GM20000 (cell line): ENCODE measurements at places on chromosomes 3 and 15.

DNA sequence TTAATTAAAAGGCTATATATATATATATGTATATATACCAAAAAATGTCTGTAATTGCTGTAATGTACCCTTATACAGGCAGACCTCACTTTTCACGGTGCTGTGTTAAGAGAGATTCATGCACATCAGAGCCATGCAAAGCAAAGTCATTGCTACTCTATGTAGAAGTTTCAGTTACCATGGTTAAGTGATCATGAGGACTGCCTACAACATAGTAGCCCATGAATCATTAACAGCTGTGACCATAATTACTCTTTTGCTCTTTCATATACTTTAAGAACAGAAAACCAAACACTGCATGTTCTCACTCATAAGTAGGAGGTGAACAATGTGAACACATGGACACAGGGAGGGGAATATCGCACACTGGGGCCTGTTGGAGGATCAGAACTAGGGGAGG lies 225.3 kb upstream of the EPHA3 start:
- no peak for DNase-seq

DNA sequence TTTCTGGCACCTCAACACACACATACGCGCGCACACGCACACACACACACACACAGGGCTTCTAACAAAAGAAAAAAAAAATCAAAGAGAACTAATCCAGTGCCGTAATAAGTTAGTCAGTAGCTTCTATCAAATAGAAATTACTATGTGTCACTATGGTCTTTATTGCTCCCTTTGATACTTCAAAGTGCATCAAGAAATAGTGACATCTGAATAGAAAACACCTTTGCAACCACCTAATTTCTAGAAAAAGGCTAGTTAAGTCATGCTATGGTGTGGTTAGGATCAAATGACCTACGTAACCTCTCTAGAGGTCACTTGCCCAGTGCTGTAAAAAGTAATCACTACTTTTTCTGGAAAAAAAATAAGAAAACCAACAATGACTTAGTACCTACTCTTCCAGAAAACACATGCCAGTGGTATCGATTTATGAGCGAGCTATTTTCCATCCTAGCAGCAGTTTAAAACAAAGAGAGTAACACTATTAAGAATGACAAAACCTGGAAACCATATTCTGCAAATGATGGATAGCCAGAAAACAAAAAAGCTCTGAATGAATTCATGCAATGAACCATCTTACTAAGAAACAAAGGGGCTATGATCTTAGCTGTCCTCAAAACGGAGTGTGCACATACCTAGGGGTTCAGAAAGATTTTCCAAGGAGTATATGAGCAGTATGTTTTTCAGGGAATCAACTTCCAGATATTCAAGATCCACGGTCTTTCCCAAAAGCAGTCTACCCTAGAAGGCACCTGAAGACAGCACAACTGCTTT lies 6.8 kb downstream of the AVEN start:
- DNase-seq = no peak

DNA sequence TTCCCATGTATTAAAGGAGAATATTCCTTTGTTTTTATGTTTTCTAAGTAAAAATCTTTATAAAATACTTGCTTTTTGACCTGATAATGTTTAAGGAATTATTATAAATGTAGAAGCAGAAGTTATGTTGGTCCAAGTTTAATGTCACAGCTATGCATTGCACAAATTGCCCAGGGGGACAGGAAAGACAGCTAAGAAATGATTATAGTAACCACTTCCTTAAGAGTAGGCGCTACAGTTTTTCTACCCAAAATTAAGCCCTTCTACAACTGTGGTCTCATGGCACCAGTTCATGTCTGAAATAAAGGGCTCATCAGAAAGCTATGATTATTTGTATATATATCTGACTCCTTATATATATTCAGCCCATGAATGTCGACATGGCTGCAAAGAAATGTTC lies 176.4 kb downstream of the GBE1 start:
- DNase-seq = no peak

DNA sequence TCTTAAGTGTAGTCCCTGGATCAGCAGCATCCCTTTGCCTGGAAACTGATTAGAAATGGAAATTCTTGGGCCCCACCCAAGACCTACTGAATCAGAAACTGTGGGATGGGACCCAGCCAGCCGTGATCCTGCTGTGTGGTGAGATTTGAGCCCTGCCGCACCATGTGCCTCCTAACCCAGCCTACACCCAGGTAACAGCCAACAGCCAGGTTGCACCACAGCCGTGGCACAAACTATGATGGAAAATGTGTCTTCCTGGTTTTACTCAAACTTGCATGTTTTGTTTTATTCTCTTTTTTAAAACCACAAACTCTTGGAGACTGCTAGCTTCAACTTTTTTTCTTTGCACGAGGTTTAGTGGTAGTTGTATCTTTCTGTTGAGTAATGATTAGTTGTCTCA lies 2.6 kb downstream of the LIMD1 start:
- no peak for DNase-seq

GRCh38 chr3:195061756-195062655 lies 209.0 kb downstream of the XXYLT1 start:
- DNase-seq = no peak

DNA sequence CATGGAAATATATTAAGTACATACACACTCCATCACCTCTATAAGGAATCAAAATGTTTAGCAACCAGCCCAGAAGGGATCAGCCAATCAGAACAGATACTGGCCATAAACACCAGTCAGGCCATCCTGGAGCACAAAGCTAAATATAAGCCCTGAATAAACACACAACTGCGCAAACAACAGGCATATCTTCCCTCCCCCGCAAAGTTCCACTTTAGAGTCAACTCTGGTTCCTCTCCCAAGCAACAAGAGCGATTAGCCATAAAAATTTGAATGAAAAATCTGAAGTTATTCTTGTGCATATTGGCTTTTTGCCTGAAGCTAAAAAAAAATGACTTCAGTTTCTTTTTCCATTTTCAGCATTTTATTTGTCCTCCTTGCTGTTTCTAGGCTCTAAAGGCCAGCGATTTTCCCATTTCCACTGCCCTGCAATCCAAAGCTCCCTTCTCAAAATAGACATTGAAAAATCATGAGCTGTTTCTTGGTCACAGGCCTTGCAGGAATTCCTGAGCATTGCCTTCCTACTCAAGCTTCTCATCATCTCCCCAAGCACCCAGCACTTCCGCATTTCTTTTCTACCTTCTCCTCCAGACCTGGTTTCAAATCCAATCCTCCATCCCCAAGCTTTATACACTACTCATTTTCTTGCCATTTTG lies 247.9 kb downstream of the ZMAT3 start:
- no peak for DNase-seq

- no peak for DNase-seq
These were observed 115.3 kb downstream of the MEGF11 start for GRCh38 chr15:66138096-66138783.

- no peak for DNase-seq
These were observed 16.2 kb downstream of the SLC6A6 start for GRCh38 chr3:14418296-14419250.

DNA sequence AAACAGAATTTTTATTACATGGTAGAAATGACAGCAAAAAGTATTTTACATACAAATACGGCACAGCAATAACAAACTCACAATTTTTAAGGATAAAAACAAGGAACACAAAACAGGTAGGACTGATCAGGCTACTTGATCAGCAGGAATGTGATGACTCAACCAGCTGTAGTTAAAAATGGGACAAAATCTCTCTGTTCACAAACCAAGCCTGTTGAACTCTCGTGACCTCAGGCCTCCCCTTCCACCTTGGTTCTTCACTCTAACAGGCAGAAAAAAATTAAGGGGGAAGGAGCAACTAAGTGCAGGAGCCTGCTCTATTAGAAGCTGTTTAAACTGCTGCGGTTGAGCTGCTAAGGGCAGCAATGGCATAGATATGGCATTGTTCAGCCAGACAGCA lies 18.7 kb downstream of the FBXL22 start:
- DNase-seq = no peak

DNA sequence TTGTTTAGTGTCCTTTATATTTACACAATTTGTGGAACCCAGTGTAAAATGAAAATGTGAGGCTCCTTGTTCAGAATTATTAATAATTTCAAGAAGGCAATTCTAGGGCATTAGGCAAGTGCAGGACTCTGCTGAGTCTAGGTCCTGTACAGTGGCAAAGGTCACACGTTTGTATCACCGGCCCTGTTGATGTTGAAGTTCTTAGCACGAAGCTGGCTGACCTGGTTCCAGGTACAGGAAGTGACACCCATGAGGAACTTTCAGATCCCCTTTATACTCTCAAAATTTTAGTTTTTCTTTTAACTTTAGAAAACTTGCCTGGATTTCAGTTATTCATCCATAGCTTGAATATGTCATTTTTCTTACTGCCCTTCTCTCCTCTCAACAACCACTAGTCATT lies 349.4 kb downstream of the CNTN6 start:
- no peak for DNase-seq

DNA sequence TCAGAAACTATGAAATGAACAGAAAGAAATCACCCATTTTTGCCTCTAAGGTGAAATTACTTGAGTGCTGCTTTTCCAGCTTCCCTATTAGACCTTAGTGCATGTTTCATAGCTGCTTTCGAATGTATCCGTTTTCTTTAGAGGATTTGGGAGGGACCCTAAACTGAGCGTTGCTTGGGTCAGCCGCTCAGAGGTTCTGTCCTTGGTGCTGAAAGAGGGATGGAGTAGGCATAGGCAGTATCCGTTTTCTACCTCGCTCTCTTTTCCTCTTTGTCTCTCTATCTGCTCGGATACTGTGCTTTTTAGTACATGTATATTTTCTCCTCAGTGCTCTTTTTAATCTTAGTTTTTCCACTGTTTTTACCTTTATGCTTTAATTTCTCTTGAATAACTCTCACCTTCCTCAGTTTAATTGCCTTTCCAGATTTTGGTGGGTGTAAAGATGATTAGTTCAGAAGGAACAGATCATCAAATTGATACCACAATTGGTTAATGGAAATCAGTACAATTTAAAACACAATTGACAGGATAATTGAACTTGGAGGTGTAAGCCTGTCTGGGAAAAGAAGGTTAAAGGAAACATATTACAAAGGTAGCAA lies at the start of gene DRD3:
DRD3 (minus strand) TSS at position 283 of the 599 bp plus-strand sequence. CDS start 7,060 bp downstream, outside the sequence.
- DNase-seq = no peak

DNA sequence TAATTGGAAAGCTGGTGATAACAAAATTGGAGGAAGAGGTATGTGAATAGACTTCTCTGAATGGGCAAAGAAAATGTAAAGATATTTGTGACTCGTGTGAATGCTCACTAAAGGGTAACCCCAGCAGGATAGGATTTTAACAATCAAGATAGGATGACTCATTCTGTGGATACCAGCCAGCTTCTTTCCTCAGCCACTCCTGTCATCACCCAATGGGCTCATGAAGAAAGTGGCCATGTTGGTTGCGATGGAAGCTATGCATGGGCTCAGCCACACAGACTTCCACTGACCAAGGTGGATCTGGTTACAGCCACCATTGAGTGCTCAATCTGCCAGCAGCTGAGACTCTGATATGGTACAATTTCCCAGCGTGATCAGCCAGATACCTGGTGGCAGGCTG lies 40.9 kb downstream of the STRIT1 start:
- no peak for DNase-seq

DNA sequence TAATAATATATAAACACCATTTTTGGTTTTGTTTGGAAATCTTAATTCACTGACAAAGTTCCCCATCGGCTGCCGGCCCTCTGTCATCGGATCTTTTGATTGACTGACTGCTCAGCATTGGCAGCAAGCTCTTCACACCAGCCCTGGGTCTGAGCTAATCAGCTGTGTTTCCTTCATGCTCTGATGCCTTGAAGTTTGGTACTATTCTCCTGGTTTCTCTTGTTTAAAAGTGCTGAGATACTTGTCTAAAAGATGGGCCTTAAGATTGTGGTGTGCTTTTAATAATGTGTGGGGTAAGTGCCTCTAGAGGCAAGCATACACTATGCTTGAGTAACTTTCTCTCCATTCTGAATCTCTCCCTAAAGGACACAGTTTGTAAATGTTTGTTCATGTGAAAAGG lies 415.5 kb upstream of the TPRG1 start:
- DNase-seq = no peak

DNA sequence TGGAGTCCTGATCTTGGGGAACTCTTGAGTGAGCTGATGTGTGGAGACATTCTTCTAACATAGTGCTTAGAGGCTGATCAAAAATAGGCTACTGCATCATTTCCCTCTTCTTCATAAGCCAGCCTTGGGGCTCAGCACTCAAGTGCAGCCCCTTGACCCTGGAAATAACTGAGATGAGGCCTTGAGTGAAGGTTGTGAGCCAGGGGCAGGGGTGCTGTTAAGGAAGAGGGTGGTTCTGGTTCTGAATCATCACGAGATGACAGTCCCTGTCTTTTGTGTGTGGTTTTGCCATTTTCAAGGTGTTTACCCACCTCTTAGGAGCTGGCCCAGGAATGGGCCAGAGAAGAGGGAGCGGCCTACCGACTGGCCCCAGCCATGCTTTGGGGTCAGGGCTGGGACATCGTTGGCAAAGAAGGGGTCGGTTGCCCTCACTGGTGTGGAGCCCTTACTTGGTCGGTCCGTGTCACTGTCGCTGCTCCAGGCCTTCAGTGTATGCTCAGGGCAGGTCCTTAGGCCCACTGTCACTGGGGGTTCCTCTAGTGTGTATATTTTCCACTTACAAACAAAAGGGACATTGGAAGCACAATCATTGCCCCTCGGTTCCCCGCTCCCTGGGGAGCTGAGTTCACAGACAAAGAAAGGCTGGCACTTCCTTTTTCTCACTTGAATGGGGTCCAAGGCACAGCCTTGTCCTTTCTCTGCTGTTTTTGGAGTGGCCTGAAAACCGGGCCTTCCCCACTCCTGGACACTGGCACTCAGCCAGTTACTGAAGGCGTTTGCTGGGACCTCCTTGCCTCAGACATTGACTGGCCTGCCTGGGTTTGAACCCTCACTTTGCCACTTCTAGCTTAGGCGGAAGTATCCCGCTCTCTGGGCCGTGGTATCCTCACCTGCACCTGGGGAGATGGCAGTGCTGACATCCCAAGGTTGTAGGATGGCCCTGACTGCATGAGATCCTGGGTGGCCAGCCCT lies 46.6 kb downstream of the SLC6A6 start:
- no peak for DNase-seq

GRCh38 chr15:85280203-85280602 lies 100.2 kb upstream of the AKAP13 start:
- peak; percentile 41 for DNase-seq

- DNase-seq = no peak
These were observed 91.1 kb upstream of the RNF7 start for GRCh38 chr3:141646760-141647561.
